ENCODE measurements at places on chromosomes 13 and 19.

GRCh38 chr13:45521297-45521696, 56.6 kb downstream of the COG3 start:
- peak; percentile 59 for DNase-seq

GRCh38 chr13:19148561-19148960, 33.1 kb downstream of the TUBA3C start:
- no peak for DNase-seq

DNA sequence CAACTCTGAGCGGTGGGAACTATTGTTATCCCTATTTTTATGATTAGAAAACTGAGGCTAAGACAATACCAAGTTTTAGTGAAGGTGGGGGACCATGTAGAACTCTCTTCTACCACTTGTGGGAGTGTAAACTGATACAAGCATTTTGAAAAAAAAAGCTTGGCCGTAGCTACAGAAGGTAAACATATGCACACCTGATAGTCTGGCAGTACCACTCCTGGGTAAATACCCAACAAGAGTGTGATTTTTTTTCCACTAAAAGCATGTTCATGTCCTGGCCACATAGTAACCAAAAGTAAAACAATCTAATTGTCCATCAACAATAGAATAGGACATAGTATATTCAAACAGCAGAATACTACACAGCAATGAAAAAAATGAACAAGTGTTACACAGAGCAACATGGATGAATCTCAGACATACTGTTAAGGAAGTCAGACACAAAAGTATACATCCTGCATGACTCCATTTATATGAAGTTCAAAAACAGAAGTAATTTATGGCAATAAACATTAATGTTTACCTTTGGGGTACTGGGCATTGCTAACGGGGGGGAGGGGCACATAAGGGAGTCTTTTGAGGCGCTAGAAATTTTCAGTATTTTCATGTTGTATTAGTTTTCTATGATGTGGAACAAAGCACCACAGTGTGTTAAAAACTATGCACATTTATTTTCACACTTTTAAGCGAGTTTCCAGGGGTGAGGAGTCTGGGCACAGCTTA, 6.4 kb upstream of the SPATA13 start:
- DNase-seq, result no peak

DNA sequence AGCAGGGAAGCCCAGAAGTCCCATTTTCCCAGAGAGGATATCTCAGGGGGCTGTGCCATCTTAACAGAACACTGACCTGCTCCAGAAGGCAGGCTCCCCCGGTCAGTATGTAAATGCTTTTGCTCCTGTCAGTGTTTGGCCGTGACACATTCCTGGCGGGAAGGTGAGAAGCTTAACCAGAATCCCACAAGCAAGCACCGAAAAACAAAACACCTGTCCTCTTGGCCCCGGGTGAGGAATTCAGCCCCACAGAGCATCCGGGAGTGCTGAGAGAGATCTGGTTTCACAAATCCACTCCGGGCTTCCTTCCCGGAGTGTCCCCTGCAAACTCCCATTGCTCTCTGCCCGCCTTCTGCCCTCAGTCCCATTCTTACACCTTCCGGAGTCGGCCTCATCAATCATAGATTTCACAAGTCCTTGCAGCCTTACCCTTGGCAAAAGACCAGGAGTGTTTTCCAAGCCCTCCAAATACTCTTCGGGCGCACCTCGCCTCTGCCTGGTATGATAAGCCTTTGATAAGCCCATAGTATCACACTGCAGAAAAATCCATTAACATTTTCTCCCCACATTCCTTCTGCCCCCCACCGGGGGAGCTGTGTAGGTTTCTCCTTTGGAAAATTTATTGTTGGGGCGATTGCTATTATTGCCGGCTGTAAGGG, 12.2 kb downstream of the TPM4 start:
- DNase-seq, result no peak

DNA sequence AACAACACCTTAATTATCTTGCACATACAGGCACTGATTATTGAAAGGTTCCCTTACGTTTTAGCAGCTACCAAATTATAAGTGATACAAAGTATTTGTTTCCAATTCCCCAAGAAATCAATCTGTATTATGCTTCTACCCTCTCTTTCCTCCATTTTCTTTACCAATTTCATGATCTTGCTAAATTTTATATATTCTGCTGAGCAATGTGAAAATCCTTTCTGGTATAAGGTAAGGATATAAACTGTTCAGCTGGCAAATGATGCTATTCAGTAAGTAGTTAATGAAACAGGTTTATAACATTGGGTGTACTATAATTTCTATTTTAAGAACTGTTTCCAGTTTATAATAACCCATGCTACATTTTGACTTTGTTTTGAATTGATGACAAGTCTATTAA, 985 bp upstream of the EEF1AKMT1 start:
- no peak for DNase-seq

DNA sequence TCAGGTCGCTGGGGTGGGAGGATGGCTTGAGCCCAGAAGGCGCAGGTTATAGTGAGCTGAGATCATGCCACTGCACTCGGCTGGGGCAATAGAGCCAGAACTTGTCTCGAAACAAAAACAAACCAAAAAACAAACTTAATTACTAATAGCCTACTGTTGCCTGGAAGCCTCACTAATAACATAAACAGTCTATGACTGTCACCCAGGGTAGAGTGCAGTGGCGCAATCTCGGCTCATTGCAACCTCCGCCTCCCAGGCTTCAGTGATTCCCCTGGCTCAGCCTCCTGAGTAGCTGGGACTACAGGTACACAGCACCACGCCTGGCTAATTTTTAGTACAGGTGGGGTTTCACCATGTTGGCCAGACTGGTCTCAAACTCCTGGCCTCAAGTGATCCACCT, 18.0 kb downstream of the CATSPERD start:
- peak; percentile 11 for DNase-seq

DNA sequence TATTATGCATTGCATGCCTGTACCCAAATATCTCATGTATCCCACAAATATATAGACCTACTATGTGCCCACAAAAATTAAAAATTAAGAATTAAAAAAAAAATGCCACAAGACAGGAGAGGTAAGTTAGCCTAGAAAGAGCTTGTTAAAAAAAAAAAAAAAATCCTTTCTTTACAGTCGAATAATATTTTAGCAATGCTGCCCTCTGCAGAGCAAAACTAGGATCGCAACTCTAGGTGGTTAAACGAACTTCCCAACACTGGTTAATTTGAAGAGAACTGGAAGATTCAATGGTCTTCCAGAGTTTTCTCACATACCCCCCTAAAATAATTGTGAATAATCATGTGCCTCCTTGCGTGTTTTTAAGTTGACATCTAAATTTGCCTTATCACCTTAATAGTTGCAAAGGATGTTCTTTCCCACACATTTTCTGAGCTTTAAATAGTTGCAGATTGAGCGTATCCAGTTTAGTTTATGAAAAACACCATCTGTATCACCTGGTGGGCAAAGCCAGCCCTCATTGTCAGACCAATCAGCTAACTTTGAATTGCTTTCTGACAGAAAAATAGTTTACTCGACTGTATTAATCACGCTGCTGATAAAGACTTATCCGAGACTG, 47.4 kb upstream of the RCBTB2 start:
- DNase-seq, result peak; percentile 71

GRCh38 chr19:47353307-47353712, 4.2 kb downstream of the DHX34 start:
- DNase-seq, result no peak

GRCh38 chr13:98979012-98979660, 1.3 kb upstream of the DOCK9 start:
- DNase-seq, result no peak

DNA sequence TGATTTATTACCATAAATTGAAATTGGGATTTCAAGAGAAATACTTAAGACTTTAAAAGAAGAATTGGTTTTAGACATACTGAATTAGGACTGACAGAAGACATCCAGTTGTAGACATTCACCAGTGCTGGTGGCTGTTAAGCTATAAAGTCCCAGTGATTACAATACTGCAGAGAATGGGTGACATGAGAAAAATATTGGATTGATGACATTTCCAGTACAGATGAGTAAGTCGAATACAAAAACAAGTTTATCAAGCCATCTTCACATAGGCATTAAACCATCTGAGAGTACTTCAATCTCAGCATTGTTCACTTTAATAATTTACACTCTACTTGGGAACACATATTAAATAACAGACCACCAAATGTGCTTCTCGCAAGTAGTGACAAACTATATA, 66.8 kb downstream of the TBC1D4 start:
- DNase-seq, result peak; percentile 46

Data from fibroblast of mammary gland (primary cell).